ENCODE measurements at places on chromosomes 3 and 15.

DNA sequence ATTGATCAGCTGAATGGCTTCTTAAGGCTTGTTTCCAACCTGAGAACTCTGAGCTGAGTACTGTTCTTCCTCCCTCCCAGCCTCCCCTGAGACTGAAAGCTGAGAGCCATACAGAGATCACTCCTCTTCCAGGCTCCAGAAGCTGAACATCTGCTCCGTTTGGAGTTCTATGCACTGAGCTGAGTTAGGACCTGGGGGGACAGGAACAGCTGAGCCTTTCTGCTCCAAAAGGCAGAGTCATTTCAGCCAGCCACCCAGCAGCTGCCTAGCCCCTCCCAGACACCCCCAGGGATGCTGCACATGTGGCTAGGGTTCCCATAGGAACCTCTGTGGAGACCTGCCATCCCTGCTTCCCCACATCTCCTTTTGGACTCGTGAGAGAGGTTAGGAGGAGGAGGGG, 64.2 kb upstream of the GLCE start:
- DNase-seq: no peak

- no peak for DNase-seq
Measured at GRCh38 chr15:63165166-63165859, 8.0 kb upstream of the RPS27L start.

- no peak for DNase-seq
Measured at GRCh38 chr3:147371140-147371539, 35.2 kb downstream of the ZIC4 start.

DNA sequence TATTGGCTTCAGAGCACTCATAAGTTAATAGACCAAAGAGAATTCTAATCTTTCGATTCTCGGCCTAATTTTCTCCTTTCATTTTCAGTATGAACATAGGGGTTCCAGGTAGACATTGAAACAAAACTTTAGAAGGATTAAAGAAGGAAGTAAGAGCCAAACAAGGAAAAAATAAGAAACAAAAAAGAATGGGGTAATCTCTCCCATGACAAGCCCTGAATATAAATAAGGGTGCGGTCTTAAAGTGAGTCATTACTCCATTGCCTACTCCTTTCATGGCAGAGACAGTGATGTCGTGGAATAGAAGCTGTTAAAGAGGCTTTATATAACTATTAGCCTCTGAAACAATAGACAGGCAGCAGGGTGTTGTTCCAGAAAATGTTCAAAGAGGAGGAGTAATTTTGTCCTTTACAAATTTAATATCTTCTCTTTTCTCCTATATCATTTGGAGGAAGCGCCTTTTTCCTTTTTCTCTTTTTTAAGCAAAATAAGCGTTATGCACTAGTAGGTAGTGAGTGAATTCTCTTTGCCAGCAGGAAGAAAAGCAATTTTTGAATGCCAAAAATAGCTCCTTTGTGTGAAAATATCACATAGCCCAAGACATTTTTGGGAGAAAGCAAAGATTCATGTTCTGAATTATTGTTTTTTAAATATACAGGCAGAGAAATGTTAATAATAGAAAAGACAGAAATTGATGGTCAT, 607.9 kb upstream of the KCNMB2 start:
- DNase-seq: no peak
